T-helper 9 cell (primary cell): ENCODE measurements at places on chromosomes 2 and 18.

GRCh38 chr2:120520929-120521912 lies 175.3 kb downstream of the INHBB start:
- DNase-seq = no peak

- no peak for DNase-seq
Measured at GRCh38 chr2:239873656-239874635, 151.2 kb downstream of the NDUFA10 start.

GRCh38 chr2:217901835-217902378 lies 100.9 kb downstream of the TNS1 start:
- DNase-seq = no peak

- peak; percentile 70 for DNase-seq
Measured at GRCh38 chr2:38603402-38604290, 918 bp upstream of the HNRNPLL start.

GRCh38 chr2:168424112-168424951 lies 31.7 kb upstream of the CERS6 start:
- no peak for DNase-seq

DNA sequence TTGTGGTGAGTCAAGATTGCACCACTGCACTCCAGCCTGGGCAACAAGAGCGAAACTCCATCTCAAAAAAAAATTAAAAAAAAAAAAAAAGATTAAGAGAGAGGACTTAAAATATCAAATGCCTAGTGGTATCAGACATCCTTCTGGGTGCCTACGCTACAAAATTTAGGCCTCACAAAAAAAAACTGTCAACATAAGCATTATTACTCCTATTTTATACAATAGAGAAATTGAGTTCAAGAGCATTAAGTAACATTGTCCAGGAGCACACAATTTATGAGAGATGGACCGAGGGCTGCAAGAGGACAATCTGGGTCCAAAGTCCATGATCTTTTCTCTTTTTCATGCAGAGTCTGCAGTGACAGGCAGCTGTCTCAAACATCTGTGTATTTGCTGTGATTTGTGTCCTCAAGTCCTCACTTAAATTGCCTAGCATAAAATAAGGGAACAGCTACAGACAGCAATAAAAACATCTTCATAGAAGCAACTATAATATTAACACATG lies 62.4 kb downstream of the OSR1 start:
- DNase-seq = no peak

DNA sequence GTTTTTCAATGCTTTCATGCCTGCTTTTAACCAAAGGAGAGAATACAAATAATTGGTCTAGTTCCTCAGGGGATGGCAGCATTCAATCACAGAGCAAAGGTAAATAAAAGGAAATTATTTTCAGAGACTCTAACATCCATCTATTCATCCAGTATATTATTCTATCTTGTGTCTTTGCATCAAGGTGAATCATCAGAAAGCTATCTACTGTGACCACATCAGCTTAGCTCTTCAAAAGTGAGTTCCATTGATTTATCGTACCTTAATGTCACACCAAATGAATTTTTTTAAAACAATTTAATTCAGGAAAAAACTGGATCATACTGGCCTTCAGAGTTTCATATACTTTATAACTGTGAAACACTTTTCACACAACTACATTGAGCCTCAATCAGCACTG lies 66.1 kb downstream of the CHN1 start:
- no peak for DNase-seq

GRCh38 chr2:79100285-79100684 lies 12.5 kb upstream of the REG1B start:
- DNase-seq = no peak

DNA sequence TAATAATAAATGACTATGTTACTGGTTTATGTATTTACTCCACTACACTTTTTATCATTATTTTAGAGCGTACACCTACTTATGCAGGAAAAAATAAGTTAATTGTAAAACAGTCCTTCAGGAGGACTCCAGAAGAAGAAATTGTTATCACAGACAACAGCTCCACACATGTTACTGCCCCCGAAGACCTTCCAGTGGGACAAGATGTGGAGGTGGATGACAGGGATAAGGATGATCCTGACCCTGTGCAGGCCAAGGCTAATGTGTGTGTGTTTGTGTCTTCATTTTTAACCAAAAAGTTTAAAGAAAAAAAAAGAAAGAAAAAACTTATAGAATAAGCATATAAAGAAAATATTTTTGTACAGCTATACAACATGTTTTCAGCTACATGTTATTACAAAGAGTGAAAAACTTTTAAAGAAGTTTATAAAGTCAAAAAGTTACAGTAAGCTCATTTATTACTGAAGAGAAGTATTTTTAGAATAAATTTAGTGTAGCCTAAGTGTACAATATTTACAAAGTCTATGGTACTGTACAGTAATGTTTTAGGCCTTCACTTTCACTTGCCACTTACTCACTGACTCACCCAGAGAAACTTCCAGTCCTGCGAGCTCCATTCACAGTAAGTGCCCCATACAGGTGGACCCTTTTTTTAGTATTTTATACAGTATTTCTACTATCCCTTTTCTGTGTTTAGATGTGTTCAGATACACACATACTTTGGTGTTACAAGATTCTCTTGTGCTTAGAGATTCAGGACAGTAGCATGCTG lies 7.5 kb downstream of the TGFBRAP1 start:
- DNase-seq = no peak

DNA sequence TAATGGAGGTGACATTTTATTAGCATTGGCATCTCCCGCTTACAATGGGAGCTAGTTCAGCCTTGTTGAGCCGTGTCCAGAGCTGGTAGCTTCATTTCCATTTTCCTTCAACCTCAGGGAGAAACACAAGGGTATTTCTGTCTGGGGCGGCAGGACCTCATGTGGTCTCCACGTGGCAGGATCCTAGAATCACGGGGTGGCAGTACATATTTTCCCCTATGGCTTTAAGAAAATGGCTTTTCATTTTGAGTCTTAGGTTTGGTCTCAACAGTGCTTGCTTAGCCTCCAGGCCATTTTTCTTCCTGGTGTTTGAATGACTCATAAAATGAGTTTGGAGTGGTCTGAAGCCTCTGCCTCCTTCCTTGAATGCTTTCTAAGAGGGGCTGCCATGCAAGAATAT lies 20.3 kb downstream of the CABLES1 start:
- no peak for DNase-seq

DNA sequence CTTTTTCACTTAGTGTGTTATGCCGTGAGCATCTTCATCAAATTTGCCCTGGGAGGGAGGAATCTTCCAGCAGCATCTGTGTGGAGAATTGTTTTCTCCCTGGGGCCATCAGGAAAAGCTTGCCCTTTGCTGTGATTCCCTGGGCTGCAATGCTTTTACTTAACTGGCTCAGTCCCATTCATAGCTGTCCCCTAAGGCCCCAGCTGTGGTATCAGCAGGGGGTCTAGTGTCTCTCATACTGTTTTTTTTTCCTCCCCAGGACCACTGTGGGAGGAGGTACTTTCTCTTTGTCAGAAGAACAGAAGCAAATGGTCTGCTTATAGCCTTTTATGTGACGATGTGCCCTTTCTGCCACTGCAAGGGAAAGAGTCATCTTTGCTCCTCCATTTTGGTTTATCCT lies 176.8 kb upstream of the CELF4 start:
- DNase-seq = no peak

- DNase-seq = no peak
Measured at GRCh38 chr2:152632736-152633135, 84.5 kb downstream of the PRPF40A start.
